ENCODE measurements at places on chromosomes 13 and 19. TPM values are rescaled to one million over a fixed set of nuclear protein-coding genes. Genes with fewer than 3 reads are reported as not detected.

The ZNF844 gene
- not detected for total RNA-seq

The OR10H1 gene
- 0.17 TPM for total RNA-seq

DNA sequence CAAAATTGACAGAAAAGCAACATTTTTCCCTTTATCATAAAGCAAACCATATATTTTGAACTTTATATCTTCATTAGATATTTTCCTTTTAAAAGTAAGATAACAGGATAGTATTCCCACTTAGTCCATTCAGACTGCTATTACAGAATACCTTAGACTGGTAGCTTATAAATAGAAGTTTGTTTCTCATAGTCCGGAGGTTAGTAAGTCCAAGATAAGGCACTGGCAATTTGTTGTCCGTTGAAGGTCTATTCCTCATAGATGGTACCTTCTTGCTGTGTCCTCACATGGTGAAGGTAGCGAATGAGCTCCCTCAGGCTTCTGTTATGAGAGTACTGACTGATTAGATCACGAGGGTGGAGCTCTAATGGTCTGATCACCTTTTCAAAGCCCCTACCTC is 70.4 kb downstream of the ZMYM2 start:
- DNase-seq, result no peak
- no peak overlapping the region for H3K27ac ChIP-seq
- no peaks in the 10 kb centered on the region for H3K4me1 ChIP-seq
- H3K27me3 ChIP-seq, result no peaks in the 10 kb centered on the region
- H3K36me3 ChIP-seq, result peaks cover 27% of the 10 kb centered on the region
- no peak overlapping the region for H3K4me3 ChIP-seq

DNA sequence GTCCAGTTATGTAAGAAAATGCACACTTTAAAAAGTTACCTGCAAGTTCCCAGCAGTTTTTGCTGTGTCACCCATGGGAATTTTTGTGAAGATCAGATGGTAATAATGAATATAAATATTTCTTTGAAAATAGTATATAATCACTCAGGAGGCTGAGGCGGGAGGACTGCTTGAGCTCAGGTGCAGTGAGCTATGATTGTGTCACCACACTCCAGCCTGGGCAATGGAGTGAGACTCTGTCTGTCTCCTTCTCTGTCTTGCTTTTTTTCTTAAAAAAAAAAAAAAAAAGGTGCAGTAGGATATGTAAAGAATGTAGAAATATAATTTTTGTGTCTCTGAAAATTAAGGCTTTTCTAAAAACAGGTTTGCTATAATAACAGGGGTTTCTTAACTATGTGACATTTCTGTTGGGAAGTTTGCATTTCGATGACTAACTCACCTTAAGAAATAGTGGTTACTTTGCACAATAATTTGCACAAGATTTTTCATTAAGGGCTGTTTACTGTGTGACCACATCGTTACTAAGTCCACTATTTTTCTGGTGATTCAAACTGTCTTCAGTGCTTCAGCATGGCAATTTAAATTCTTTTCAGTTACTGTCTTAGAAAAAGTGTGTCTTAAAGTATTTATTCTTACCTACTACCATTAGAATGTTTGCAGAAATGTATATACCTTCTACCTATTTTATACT is 37.3 kb downstream of the DNAJC3 start:
- no peaks in the 10 kb centered on the region for H3K4me1 ChIP-seq
- no peak for DNase-seq
- peaks cover 5% of the 10 kb centered on the region for H3K36me3 ChIP-seq
- H3K27ac ChIP-seq, result no peak overlapping the region
